ENCODE measurements at places on chromosomes 11 and 22.
A peak's percentile ranks its signal among the peaks of the same experiment; 100 is the strongest.

- no peak for DNase-seq
Measured at GRCh38 chr22:42970029-42970428, 44.9 kb downstream of the PACSIN2 start.

GRCh38 chr11:106091480-106092123 lies 14.1 kb downstream of the AASDHPPT start:
- no peak for DNase-seq

DNA sequence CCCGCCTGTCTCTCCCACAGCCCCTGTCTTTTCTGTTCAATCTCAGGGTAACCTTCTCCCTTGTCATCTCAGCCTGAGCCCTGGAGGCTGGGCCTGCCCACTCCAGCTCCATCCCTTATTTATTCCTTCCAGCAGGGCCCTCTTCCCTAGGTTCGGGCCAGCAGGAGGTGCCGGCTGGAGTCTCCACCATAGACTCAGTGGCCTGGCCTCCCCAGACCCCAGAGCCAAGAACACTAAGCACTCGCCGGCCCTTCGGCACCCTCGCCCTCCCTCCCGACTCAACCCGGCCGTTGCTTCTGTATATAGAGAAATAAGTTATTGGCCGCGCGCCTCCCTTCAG lies 1.4 kb upstream of the RAB1B start:
- no peak for DNase-seq

GRCh38 chr11:130638624-130639023 lies 190.2 kb downstream of the ADAMTS15 start:
- DNase-seq: no peak

DNA sequence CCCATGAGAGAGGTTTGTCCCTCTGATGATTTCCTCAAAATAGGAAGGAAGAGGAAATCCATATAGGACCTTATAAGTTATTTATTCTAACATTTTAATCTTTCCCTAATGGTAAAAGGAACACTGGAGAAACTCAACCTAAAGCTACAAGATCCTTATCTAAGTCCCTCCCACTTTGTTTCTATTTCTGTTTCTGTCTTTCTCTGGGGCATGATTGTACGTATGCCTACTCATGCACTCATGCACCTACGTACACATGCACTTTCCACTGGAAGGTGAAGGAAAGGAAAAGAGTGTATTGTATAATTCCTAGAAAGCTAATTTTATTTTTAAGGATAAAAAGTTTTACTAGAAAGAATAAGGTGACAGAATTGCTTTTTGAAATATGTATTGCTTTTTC lies 125.0 kb downstream of the RAB38 start:
- no peak for DNase-seq

- DNase-seq: no peak
Measured at GRCh38 chr11:91776655-91777054, 448.0 kb upstream of the FAT3 start.

GRCh38 chr11:35761899-35762298 lies 99.3 kb downstream of the TRIM44 start:
- DNase-seq: no peak

GRCh38 chr11:100756559-100756958 lies 69.5 kb downstream of the ARHGAP42 start:
- DNase-seq: no peak

- no peak for DNase-seq
Measured at GRCh38 chr11:123314972-123315371, 115.1 kb upstream of the GRAMD1B start.

GRCh38 chr11:119584193-119585042 lies 144.6 kb downstream of the NECTIN1 start:
- no peak for DNase-seq

GRCh38 chr22:42176255-42176915 lies 45.8 kb upstream of the CYP2D6 start:
- no peak for DNase-seq

DNA sequence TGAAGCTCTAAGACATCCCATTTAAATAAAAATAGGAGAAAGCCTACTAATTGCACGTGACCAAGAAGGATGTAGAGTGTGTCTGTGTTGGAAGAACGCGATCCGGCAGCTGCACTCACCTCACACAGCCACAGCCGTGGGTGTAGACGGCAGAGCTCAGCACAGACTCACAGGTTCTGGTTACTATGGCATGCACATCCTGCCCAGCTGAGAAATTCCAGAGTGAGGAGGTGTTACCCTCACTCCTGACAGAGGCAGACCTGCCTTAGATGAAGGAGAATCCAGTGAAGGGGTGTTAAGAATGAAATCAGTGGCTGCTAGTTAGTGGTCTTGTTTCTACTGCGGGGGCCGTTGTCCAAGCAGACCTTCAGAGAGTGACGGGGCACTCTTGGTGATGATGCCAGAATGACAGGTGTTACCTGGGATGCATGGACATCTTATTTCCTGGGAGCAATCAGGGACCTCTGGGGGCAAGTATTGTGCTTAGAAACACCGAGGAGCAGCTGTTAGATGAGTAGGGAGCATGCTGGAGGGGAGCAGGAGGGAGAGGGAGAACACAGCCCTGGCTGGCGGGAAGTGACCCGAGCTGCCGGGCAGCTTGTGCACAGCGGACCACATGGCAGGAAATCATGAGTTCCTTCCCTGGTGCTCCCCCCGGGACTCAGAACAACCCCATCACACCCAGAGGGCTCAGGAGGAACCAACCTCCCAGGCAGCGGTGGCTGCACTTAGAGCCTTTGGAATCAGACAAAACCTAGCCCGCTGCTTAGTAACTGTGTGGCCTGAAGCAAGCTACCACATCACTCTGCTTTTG lies 12.3 kb downstream of the KCNJ5 start:
- no peak for DNase-seq

DNA sequence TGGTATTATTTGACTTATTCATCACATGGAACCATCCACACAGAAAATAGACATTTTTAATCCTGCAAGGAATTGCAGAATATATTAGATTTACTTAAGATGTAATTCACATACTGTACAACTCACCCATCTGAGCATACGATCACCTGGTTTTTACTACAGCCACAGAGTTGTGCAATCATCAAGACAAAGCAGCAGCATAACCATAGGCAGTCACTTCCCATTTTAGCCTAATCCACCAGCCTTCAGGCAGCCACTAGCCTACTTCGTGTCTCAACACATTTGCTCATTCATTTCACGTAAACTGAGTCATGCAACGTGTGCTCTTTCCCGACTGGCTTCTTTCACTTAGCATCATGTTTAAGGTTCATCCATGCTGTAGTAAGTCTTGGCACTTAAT lies 23.0 kb downstream of the PIWIL3 start:
- DNase-seq: no peak

DNA sequence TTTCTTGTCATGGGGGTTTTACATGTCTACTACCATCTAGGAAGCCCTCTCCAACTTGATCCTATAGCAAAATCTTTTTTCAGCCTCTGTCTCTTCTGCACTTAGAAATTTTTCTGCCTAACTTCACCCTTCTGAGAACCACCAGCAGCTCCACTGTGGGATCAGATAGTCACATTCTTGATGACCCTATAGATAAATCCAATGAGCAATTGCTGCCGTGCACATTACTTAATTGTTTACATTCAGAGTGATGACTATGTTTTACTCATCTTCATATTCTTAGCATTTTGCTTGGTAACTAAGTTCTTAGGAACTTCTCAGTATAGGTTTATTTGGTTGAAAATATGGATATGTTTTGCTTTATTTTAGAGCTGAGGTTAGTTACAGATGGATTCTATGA lies 12.4 kb upstream of the ETS1 start:
- no peak for DNase-seq

- no peak for DNase-seq
Measured at GRCh38 chr22:45504373-45505341, 2.0 kb downstream of the FBLN1 start.

DNA sequence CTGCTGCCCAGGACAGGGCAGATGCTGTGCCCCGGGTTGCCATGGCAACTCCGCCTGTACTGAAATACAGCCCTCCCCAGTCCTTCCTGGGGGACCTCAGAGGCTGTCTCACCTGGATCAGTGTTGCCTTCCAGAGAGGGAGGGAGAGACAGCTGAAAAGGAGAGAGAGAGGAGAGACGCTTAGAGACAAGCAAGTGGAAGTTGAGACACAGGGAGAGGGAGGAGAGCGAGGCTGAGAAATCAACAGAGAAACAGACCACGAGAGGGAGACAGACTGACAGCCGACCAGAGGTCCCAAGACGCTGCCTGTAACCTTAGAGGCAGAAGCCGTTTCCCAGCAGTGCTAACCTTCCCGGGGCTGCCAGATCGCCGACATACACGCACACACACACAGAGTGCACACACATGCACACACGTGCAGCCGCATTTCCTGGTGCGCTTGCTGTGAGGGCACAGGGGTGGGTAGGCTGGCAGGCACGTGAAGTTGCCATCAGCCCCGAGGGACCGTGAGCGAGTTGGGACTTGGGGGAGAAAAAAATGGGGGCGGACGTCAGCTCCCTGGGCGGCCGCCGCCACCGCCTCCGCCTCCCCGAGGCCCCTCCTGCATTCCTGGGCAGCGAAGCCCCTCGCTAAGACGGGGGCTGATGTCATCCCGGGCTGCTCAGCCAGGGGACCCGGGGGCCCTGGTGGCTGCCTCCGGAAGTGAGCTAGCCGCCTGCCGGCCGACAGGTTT lies 88.6 kb upstream of the CRYBB3 start:
- DNase-seq: peak; percentile 77

DNA sequence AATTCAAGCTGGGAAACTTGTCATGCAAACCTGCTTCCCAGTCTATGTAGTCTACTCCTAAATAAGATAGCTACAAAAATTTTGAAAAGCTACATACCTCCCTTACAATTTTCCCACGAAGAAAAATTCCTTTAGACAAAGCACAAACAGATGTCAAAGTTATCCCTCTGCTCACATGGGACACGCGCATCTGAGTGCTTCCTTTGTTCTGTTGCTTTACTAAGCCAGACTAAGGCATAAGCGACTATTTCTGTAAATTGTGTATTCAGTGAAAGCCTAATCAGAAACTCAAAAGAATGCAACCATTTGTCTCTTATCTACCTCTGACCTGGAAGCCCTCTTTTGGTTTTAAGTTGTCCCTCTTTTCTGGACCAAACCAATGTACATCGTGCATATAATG lies 583.7 kb upstream of the B3GAT1 start:
- DNase-seq: no peak

GRCh38 chr22:26592421-26592891 lies 2.5 kb upstream of the TPST2 start:
- DNase-seq: no peak

- no peak for DNase-seq
Measured at GRCh38 chr11:111370902-111371578, 8.0 kb downstream of the POU2AF1 start.

DNA sequence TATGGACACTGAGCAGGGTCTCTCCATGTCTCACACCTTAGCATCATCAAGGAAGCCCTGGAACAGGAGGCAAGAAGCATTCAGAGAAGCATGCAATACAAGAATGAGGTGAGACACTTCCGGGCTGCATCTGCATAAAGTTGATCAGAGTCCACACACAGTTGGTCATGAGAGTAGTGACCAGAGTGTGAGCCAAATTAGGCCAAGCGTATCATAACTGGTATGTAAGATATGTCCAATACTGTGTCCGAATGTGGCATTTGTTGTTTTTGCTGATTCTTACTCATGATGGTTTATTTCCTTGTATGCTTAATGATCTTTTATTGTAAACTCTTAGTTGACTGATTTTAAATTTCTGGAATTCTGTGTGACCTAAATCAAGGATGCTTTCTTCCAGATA lies 315.7 kb downstream of the INSC start:
- no peak for DNase-seq

GRCh38 chr11:13462311-13462900 lies 616 bp downstream of the BTBD10 start:
- DNase-seq: no peak

DNA sequence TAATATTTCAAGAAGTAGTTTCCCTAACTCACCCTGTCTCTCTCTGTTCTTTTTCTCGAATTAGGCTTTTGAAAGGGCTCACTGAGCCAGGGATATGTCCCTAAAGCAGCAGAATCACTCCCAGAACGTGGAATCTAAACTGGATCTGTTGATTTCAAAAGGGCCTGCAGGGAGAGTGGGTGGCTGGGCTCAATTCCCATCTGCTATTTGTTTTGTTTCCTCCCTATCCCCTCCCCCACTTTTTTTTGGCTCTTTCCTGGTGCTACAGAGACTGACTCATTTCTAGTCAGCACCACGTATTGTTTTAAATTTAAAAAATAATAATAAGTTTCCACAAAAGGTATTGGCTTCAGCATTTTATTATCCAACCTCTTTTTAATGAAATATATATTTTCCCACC lies 961.5 kb downstream of the FAM181B start:
- no peak for DNase-seq

DNA sequence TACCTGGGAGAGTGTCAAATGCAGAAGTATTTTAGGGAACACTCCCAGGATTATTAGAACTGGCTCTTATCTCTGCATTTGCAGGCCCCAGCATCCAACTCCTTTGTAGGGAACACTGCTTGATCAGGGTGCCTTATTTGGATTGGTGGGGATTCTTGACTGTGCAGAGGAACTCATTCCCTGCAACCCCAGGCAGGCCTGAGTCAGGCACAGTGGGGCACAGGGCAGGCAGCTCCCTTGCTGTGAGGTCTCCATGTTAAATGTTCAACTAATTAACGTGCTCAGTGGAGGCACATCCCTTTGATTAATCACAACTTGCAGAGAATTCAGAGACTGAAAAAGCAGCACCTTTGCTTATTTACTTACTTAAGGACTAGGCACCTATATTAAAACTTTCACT lies 102.3 kb upstream of the TENM4 start:
- DNase-seq: no peak

DNA sequence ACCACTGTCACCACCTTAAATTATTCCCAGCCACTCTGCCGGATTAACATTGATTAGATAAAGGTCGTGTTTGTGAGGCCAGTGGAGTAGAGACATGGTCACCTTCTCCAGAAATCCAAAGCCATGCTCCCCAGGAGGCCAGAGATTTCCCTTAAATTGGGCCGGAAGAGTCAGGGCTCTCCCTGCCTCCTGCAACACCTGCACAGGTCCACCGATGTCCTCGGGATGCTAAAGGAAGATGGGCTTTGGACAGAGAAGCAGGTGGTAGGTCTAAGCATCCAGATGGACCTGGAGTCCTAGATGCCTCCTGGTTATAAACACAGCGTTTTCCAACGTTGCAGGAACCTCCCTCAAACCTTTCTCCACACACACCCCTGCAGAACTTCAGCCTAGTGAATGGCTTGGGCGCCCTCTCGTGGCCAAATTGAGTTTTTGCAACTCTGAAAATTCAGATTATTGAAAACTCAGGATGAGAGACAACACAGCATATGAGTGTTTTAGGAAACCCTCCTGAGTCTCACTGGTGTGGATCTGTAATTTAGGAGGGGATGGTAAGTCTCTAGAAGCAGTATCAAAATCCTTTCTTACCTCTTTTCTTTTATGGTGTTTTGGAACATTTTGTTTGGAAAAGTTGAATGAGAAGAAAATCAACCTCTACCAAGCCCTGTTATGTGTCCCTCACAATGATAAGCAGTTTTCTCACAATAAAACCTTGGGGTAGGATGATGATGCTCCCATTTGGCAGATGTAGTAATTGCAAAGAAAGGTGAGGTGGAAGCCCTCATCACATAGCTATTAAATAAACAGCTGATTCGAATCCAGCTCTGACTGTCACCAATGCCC lies 109.6 kb downstream of the RRAS2 start:
- no peak for DNase-seq
